ENCODE measurements at places on chromosomes 4 and X.

DNA sequence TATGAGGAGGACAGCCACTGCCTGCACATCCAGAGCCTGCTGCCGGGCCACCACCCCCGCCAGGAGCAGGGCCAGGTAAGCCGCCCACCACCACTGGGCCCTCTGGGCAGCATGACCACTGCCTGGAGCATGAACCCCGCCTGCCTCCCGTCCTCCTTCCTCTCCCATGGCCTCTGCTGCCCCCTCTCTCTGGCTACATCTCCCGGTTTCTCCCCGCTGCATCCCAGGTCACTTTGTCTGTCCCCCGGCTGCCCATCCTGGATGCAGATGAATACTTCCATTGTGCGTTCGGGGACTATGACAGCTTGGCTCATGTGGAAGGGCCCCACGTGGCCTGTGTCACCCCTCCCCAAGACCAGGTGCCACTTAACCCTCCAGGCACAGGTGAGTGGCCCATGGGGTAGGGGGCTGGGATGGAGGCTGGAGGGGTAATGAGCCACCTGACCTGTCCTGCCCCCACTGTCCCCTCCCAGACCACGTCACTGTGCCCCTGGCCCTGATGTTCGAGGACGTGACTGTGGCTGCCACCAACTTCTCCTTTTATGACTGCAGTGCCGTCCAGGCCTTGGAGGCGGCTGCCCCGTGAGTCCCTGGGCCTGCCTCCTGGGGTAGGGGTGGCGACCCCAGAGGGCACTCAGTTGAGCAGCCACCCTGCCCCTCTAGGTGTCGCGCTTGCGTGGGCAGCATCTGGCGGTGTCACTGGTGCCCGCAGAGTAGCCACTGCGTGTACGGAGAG, 6.0 kb downstream of the PLXNB3 start:
- DNase-seq: no peak

DNA sequence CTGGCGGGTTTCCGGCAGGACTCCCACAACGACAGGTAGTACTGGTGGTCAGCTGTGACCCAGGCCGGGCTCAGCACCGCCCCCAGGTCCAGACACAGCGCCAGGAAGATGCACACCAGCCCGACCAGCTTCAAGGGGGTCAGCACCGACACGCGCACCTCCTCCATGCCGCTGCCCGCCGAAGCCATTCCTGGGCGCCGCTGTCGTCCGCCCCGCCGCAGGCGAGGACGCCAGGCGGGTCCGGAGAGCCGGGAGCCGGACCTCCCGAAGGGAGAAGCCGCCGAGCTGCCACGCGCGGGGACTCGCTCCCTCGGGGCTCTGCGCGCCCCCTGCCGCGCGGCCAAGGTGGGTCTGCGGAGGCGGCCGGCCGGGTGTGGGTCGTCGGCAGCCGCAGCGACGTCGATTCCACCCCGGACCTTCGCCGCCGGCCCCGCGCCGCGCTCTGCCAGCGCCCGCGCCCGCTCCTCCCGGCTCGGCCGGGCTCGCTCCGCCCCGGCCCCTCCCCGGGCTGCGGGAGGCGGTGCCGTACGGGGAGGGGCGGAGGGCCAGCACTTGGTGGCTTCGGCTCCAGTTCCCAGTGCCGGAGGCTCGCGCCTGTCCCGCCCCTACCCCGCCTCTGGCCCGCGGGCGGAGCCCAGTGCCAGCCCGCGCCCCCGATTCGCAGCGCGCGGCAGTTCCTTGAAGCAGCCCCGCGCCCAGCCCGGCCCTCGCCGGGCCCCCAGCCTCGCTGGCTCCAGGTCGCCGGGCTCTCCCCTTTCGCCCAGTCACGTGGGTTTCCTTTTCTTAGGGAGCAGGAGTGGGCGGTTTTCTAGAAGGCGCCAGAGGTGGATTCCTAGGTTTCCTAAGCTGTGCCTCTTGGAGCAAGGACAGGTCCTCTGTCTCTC, at the start of gene TMEM47:
Gene TMEM47 (minus strand): TSS at position 444 of the 884 bp plus-strand sequence. CDS start 256 bp downstream, at position 188.
- DNase-seq: no peak

- no peak for DNase-seq
These were observed 11.6 kb upstream of the TMEM128 start for GRCh38 chr4:4259484-4260100.

DNA sequence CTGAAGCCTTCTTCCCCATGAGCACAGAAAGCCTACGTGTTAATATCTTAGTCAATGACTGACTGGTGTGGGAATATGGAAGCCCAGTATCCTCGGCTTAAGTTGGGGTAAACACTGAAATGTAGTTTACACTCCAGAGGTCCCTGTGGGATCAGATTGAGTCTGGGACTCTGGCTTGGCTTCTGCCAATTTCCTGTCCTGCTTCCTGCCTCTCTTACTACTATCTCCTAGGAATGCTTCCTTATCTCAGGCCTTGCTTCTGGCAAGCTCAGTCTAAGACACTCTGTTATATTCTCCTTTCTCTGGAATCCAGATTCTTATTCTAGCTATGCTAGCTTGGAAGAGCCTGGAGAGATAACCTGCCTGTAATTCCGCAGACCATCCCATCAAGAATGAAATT, 174.0 kb upstream of the LDB2 start:
- DNase-seq: no peak

DNA sequence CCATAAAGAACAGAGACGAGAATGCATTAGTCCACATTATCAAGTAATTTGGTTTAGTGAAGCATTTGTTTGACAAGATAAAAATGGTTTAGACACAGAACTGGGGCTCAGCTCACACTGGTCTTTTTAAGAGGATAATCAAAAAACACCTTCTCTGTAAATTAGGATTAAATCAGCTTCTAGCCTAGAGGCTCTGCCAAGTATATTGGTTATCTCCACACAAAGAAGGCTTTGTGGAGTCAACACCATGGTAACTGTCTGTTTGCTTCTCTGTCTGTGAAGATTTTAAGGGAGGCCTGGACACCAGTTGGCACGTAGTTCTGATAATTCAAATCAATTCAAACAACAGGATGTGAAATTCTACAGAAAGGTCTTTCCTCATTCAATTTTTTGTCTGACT, 687.0 kb downstream of the DMD start:
- DNase-seq: no peak
